ENCODE measurements at places on chromosomes 7 and 10.

DNA sequence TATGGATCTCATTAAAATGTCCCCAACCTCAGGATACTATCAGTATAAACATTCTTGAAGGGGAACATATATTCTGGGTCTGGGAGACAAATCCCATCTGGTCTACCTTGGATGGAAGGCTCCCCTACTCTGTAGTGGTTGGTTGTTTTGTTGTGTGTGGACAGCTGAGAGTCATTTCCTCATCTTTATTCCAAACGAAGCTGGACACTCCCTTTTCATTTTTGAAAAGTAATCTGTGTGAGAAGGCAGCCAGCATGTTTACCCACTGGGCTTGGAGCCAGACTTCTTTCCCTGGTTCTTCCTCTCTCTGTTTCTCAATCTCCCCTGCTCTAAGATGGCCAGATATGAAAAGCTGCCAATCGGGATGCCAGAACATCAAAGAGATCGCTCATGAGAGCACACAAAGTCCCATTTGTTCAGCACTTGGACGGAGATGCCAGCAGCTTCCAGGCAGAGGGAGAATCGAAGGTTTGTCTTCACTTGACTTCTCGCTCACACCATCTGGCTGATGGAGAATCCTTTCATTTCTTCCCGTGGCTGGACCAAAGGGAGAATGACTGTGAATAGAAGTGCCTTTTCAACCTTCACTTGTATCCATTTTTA, 108.1 kb upstream of the AGR3 start:
- DNase-seq = peak; percentile 88

DNA sequence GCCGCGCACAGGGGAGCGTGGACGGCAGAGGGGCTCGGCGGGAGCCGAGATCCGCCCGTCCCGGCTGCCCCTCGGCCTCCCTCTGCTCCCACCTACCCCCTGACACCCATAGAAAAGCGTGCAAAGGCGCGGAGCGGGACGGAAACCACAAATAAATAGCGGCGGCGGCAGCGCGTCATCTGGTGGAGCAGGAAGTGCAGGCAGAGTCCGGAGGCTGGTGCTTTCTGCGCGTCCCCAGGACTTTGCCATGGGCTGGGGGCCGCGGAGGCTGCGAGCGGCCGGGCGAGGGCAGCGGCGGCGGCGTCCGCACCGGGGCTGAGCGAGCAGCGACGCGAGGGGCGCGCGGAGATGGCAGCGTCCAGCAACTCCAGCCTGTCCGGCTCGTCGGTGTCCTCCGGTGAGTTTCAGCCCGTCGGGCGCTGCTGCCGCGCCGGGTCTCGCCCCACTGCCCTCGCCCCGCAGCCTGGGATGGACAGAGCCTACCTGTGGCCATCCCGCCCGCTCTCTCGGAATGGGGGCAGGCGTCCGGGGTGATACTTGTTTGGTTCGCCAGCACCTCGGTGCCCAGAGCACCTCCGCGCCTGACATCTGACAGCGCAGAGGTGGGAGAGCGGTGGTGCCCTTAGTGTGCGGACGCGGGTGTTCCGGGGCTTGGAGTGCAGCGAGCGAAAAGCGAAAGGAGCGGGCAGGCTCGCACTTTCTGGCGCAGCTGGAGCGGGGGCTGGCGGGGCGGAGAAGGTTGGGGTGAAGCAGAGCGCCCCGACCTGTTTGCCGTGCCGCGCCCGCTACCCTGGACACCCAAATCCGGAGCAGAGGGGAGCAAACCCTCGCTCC, at the start of gene CHN2:
CHN2 (plus strand) TSS at position 182 of the 834 bp plus-strand sequence.
- peak; percentile 66 for DNase-seq

GRCh38 chr7:22561321-22561811, 61.4 kb upstream of the STEAP1B start:
- DNase-seq = no peak

GRCh38 chr7:18866359-18867036, 250.9 kb downstream of the TWIST1 start:
- DNase-seq = no peak

GRCh38 chr10:17585016-17585415, 32.2 kb downstream of the HACD1 start:
- DNase-seq = no peak

GRCh38 chr10:997266-998022, 9.2 kb downstream of the GTPBP4 start:
- DNase-seq = no peak

All from hippocampal formation (tissue), 2 donors.